ENCODE measurements at places on chromosomes 16 and 17.

GRCh38 chr17:42980274-42980765 lies at the start of gene RUNDC1:
RUNDC1 (plus strand) TSS chr17:42980565; CDS start chr17:42980577, 12 bp downstream.
- DNase-seq, result peak; percentile 90

- no peak for DNase-seq
Measured at GRCh38 chr16:30397776-30398660, 2.8 kb downstream of the ZNF48 start.

GRCh38 chr17:78838574-78839005 lies 2.0 kb downstream of the USP36 start:
- no peak for DNase-seq

DNA sequence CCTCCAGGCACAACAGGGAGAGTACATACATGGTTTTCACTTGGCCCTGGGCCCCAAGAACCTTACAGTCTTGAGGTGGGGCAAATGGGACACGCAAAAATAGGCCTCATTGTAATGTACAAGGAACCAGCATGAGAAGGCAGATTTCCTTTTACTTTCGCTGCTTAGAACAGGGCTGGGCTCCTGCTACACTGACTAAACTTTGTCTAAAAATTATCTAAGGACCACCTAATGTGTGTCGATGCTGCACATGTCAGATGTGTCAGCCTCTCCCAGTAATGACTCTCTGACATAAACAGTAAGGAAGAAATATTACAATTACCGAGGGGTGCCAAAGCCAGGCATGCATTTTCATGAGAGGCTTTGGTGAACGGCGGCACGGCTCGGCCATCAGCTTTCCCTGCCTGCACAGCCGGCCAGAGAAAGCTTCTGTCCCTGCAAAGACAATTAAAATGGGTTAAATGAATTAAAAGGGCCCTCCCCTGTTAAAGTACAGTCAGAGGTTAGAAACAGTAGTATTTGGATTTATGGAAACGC lies 224.2 kb upstream of the IRX3 start:
- no peak for DNase-seq

DNA sequence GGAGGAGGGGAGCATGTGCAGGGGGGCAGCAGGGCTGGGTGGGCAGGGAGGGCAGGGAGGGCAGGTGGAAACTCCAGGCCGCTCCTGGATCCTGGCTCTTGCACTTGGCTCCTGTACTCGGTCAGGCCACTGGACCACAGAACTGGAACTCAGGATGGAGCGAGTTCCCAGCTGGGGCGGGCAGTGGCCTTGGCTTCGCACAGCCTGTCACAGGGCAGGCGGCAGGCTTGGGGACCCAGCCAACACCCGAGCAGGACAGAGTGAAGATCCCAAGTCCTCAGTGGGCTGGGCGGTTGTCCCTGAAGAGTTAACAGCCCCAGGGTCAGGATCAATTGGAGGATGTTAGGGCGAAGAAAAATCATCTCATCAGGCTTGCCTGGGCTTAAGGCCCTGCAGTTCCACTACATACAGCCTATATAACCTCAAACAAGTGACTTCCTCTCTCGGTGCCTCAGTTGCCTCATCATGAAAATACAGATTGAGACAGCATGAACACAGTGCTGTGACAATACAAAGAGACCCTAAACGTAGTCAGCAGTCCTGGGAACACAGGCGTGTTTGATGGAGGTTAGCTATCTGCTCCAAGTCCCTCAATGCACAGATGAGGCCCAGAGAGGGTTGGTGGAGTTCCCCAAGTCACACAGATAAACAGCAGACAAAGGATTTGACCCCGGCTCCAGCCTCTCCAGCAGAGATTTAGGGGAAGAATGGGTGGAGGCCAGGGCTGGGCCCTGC lies 21.9 kb downstream of the ZNF423 start:
- no peak for DNase-seq
